KBM-7 (cell line): ENCODE measurements at places on chromosomes 12 and 14.

DNA sequence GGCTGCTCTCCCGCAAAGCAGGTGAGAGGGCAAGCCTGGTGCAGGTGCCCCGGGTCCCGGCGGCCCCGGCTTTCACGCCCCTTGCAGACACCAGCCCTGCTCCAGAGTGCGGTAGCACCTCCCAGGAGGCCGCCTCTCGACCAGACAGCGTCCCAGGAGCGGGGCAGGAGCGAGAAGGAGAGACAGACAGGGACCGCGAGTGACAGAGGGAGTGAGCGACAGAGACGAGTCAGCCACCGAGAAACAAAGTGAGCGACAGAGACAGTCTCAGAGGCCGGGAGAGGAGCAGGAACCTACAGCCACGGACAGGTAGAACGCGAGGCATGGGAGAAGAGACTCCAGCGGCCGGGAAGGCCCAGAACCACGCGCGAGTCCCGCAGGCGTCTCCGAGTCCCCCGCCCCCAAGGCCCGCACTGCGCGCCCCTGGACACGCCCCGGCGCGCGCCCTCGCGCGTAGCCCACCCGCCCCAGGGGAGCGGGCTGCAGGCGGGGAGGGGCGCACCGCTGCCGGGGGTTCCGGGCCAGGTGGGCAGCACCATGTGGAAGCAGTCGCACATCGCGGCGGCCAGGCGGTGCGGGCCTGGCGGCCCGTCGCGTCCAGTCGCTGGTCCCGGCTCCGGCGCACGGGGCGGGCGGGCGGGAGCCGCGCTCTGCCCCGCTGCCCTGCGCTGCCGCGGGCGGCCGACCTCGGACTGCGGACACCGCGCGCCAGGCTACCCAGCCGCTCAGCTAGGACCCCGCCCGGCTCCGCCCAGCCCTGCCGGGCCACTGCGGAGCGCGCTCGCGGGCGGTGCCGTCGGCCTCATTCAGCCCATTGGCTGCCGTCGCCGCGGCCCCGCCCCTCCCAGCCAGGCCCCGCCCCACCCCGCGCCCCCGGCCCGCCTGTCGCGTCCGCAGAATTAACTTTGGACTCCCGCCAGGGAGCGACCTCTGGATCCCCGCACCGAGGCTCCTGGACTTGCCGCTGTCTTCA is at the start of gene AHNAK2:
Gene AHNAK2, minus strand, starts transcription at position 694 of the 973 bp plus-strand sequence. Its CDS starts 137 bp downstream, at position 557.
- DNase-seq = peak; percentile 64

- DNase-seq = no peak
These were observed at the start of gene MMP14 for GRCh38 chr14:22836301-22837113. MMP14 (plus strand) TSS chr14:22836585; CDS start chr14:22836818, 233 bp downstream.

DNA sequence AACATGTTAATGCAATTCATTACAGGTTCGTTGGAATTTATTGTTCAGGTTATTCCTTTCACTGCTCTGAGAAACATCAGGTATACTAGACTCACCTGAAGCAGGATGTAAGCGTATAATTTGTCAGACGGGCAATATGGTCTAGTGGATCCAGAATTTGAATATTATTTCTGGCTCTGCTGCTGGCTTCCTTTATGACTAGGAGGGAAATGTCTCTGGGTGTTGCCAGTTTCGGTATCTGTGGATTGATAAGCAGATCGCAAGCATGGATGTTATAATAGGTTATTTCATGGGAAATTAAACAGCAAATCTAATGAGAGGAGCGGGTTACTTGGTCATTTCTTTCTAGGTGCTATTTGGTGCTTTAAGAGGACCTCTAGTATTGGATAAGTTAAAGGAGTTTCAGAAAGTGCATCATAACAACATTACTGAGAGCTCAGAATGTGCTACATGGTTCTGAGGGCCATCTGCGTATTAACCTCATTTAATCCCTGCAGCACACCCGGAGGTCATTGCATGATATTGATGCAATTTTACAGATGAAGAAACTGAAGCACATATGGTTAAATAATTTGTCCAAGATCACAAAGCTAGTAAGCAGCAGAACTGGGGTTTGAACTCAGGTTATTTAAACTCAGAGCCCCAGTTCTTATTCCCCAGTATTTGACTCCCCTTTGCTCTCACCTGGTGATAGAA is 47.3 kb upstream of the BCAT1 start:
- DNase-seq = no peak

- no peak for DNase-seq
These were observed 181.7 kb downstream of the PLCZ1 start for GRCh38 chr12:18556161-18556560.

- no peak for DNase-seq
These were observed 37.5 kb downstream of the KCNA1 start for GRCh38 chr12:4947253-4947652.
